Activated T-cell treated with anti-CD3 and anti-CD28 coated beads for 24 hours (primary cell): ENCODE measurements at places on chromosomes 12 and 14.

DNA sequence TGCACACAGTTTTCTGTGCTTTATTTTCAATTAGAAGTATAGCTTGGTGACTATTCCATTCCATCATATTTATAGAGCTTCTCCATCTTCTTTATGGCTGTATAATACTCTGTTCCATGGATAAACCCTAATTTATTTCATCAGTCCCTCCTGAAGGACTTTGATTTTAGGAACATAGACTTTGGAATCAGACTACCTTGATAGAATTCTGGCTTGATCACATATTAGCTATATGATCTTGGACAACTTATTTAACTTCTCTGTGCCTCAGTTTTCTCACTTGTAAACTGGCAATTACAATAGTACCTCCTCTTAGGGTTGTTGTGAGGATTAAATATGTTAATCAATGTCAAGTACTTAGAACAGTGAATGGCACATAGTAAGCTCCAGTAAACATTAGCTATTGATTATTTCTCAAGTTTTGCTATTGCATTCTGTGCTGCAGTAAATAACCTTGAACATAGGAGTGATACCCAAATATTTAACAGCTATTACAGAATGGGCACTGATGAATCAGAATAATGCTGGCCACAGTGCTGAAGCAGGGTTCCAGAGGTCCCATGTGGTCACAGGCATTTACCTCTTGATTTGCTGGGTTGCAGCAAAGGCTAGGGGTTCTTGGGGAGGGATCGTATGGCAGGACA, 12.2 kb upstream of the NR1H4 start:
- no peak for DNase-seq

DNA sequence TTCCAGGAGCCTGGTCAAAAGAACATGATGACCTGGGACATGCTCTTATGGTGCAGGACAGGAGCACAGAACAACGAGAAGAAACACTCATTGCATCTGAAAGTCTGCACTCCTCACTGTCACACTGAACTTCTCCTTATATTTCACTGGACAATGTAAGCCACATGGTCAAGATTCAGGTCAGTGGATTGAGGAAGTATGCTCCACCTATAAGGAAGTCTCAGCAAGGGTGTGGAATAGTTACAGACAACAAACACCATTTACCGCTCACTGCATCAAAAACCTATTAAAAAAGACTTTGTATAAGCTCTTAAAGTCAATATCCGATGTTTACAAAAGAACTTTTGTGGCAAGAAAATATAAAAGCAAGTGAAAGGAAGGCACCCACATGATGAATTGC, 153.1 kb upstream of the FOXG1 start:
- DNase-seq, result no peak

- DNase-seq, result no peak
Measured at GRCh38 chr14:63192085-63192484, 12.2 kb upstream of the RHOJ start.

- DNase-seq, result no peak
Measured at GRCh38 chr14:32183151-32184058, 18.4 kb upstream of the RNU6-7 start.

- DNase-seq, result no peak
Measured at GRCh38 chr14:98593361-98593761, 678.6 kb downstream of the BCL11B start.

- DNase-seq, result no peak
Measured at GRCh38 chr12:67632005-67632404, 16.5 kb upstream of the DYRK2 start.

- no peak for DNase-seq
Measured at GRCh38 chr12:68428724-68429501, 96.8 kb upstream of the MDM1 start.
